Jurkat, Clone E6-1 (cell line): ENCODE measurements at places on chromosomes 2 and 18.

- no peak for DNase-seq
These were observed 68.1 kb downstream of the C1D start for GRCh38 chr2:67994716-67995115.

DNA sequence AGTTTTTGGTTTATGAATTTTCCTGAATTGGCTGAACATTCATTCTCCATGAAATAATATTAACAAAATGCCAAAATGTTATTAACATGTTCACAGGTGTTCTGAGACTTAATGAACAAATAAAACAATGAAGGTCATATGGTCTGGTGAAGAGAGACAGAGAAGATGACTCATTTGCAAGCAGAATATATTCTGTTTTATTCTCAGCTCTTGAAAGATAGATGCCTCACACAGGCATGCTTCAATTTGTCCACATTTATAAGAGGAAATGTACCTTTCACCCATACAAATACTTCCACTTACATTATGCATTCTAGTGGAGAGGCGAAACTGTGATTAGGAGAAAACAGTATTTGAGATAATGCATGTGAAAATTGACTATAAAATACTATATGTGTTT lies 75.4 kb upstream of the PGAP1 start:
- no peak for DNase-seq

DNA sequence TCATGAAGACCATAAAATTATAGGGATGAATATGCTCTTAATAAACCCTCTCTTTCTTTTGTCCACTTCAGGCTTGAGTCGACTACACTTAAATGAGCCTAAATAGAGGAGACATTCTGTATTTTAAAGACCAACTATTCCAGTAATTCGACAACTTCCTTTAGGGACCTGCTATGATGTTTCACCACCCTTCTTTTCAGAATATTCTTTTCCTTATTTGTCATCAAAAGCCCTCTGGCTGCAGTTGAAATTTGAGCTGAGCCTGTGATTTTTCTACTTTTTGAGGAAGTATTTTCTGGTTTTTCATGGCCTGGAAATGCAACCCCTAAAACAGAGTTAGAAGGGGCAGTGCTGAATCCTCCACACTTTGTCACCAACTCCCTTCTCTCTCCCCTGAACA lies 287.0 kb downstream of the EPHA4 start:
- DNase-seq: no peak

GRCh38 chr2:47799031-47799609 lies 16.2 kb downstream of the MSH6 start:
- DNase-seq: no peak

GRCh38 chr2:216371721-216372702 lies at the start of gene MARCHF4:
MARCHF4 (minus strand) TSS chr2:216372483; CDS start chr2:216370260, 2,223 bp downstream.
- no peak for DNase-seq

GRCh38 chr18:4004183-4004829 lies 450.8 kb downstream of the DLGAP1 start:
- DNase-seq: no peak

DNA sequence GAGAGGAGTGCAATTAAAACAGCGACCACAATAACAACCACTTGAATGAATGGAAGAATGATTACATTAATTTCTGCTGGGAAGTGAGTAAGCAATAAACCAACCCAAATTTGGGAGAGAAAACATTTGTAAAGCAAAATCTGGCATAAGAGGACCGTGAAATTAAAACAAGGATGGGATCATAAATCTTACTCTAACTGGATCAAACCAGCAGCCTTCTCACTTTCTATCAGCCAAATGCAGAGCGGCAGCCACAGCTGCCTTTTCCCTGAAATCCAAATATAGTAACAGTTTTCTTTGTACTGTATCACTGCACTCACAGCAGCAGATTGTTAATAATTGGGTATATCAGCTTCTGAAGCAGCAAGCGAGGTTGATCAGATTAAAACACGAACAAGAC lies 245.2 kb upstream of the REG3G start:
- DNase-seq: no peak

GRCh38 chr2:70775141-70775540 lies 7.1 kb upstream of the ADD2 start:
- no peak for DNase-seq

GRCh38 chr2:47043891-47044239 lies 111.2 kb downstream of the STPG4 start:
- DNase-seq: no peak

DNA sequence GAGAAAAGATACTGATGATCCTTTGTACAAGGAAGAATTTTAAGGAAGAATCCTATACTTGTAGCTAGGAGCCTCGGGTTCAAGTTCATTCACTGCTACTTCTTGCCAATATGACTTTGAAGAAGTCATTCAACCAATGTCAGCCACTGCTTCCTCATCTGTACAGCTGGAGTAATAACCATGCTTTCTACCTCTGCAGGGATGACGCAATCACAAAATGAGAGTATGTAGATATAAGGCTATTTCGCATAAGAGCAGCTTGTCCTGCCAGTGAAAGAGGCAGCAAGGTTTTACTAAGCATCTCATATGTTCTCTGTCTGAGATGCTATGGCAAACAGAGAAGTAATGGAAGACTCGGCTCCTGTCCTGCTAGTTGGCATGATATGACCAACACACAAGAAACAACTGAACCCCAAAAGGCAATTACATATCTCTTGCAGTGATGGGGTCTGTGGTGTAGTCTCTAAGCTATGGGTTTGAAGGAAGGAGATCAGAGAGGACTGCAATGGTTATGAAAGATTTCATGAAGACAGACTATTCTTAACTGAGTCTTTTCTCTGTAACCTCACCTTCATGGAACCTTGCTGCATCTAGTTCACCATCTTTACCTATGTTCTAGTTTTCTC lies 9.2 kb downstream of the AAK1 start:
- DNase-seq: no peak

GRCh38 chr2:20012282-20013125 lies at the start of gene MATN3:
MATN3 (minus strand) TSS chr2:20012668; CDS start chr2:20012631, 37 bp downstream.
- no peak for DNase-seq

DNA sequence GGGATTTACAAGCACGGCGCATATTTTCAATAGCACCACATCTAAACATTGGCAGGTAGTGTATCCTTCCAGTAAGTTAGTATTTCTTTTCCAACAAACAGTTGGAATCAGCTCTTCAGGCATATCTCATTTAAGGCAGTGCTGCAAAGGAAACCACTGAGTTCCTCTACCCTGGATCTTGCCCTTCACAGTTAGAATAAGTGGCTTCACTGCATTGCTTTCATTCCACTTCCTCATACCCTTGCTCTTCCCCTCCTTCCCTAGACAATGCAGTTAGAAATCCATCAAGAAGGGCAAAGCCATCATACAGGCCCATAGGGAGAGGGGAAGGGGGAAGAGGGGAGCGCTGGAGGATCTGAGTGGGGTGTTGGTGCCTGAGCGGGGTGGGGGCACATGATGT lies 173.7 kb downstream of the FBXO15 start:
- DNase-seq: no peak

DNA sequence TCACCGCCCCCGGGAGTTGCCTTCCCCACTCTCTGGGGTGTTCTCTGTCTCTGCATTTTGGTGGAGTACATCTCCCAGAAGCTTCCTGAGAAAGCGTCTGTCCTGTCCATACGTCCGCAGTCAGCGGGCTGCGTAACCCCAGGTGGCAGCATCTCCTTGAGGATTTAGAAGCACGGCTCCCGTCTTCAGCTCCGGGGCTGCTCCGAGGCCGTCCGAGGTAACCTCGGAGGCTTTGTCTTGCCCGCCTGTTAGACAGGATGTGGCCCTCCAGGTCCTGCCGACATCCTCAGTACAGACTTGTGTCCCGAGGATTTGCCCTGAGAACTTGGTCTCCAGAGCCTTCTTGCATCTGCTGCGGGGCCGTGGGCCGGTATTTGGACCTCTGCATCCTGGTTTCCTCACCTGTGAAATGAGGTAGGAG lies 58.4 kb downstream of the CTDP1 start:
- DNase-seq: no peak

DNA sequence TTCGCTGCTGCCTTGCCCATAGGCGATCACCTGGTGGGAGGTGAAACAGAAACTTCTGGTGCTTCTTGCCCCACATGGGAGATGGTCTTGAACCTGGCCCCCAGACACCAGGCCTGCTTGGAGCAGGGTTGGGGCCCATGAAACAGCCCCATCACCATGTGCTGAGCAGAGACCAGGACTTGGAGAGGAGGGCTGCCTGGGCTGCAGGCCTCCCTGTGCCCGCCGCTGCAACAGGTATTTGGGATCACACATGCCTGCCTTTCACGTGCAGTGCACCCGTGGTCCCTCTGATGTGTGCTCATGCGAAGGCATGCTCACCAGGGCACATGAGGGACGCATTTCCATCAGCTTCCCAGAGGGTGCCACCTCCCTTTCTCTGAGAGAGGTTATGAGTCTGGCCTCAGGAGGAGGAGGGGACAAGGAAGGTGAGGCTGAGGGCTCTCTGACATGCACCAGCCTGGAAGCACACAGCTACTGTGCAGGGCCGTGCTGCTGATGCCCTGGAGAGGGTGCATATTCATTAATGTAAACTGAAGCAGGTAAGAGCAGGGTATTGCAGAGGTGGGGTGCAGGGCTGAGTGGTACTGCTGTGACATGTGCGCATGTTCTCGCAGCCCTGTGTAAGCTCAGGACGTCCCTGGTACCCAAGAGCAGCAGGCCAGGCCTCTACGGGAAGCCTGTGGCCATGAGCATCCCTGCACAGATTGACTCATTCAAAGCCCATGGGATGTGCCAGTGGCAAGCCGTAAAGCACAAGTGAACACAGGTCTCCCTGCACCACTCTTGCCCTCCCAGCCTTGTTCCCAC lies 4.2 kb upstream of the OXER1 start:
- DNase-seq: no peak

- no peak for DNase-seq
These were observed 294.3 kb downstream of the FSIP2 start for GRCh38 chr2:186032930-186033329.

- DNase-seq: no peak
These were observed 115.0 kb upstream of the CDCA7 start for GRCh38 chr2:173239644-173240043.

- DNase-seq: no peak
These were observed 87.3 kb downstream of the ACAA2 start for GRCh38 chr18:49725809-49726674.

- no peak for DNase-seq
These were observed 268.0 kb upstream of the PARD3B start for GRCh38 chr2:204277226-204277625.

- no peak for DNase-seq
These were observed 35.5 kb upstream of the PTMA start for GRCh38 chr2:231672617-231673347.

- DNase-seq: no peak
These were observed 80.5 kb downstream of the EHBP1 start for GRCh38 chr2:62785810-62786597.

DNA sequence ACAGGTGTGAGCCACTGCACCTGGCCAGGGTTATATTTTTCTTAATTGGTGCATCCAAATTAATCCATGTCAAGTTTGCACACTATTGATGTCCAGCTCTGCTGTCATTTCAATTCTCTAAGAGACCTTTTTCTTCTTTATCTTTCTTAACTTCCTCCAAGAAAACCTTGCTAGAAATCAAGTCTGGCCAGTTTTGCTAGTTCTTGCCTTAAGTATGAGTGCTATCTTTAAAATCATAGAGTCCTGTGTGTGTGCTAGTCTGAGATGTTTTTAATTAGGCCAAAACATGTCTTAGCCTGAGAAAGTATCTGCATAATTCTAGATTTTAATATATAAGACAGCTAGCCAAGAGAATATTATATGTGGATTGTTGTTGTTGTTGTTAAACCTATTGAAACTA lies 56.2 kb upstream of the SLC39A10 start:
- no peak for DNase-seq

DNA sequence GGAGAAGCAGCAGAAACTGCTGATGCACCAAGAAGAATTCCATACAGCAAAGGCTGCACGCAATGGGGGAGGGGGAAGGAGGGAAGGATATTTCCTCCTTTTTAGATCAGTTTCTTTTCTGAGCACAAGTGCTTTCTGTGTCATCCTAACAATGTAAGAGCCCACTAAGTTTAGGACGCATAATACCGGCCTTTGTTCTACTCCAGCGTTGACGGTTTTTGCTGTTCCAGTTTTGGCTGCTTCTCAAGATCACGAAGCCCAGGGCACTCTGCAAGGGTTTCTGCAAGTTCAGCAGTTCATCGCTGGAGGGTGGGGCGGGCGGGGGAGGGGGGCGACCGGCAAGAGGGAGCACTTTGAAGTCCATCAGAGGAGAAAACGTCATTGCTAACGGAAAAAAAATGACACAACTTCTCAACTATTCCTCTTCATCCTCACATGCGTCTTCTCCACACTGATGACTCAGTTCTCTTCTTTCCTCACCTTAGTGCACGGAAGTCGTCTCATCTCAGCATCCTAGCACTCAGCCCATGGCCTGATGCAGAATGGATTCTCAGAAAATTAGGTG lies 8.7 kb downstream of the FAM178B start:
- DNase-seq: no peak

DNA sequence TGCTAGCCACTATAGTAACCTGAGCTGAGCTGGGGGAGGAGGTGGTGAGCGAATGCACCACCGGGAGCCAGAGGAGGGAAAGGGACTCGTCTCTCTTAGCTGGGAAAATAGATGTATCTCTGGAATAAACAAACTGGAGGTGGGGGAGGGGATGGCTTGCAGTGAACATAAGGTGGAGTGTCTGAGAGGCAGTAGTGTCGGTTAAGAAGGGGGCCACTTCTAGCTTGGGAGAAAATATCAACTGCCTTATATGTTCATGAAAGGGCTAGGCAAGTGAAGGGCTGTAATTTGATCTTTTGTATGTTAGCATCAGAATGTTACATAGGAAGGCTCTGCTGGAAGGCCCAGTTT lies 2.2 kb downstream of the SETBP1 start:
- no peak for DNase-seq

DNA sequence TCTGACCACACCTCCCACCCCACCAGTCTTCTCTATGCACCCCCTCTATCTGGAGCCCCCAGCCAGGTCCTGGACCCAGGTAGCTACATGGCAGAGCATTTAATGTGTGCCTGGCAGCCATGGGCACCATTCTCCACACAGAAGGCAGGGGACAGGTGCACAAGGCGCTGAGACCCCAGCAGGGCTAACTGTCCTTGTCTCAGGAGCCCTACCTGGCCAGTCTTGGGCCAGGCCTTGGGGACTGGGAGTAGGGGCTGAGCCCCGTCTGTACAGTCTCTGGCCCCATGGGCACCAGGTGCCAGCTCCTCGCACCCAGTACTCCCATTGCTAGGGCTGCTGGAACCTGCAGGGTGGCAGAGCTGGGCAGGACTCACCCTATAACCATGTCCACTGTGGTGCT lies 2.9 kb downstream of the GNLY start:
- DNase-seq: no peak

GRCh38 chr2:62627667-62628066 lies 77.8 kb upstream of the EHBP1 start:
- no peak for DNase-seq
